ENCODE measurements at places on chromosomes 7 and 10.

- DNase-seq: peak; percentile 34
These were observed 674 bp upstream of the FRA10AC1 start for GRCh38 chr10:93703066-93703465.

- DNase-seq: no peak
These were observed 448.9 kb downstream of the PLXDC2 start for GRCh38 chr10:20265146-20265545.

- no peak for DNase-seq
These were observed 14.2 kb downstream of the SLC37A3 start for GRCh38 chr7:140383954-140384713.

- DNase-seq: no peak
These were observed 219.6 kb downstream of the PTEN start for GRCh38 chr10:88082806-88083596.

GRCh38 chr10:24862589-24862988 is 89.8 kb downstream of the PRTFDC1 start:
- DNase-seq: no peak

DNA sequence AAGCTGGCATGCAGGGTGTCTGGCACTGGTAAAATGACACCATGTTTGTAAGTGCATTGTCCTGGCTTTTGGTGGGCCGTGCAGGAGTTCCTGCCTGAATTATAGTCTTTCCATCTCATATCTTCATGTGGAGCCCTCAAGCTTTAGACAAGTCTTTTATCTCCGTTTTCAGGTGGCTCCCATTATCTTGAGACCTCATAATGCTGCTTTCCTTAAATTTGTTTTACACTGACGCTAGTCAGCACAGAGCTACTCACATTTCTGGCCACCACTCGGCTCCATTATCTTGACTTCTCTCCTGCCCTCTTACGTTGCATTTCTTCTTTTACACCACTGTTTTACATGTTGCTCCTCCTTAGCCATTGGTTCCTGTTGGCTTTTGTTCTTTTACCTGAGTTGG is 37.2 kb downstream of the LRRC4 start:
- DNase-seq: no peak

DNA sequence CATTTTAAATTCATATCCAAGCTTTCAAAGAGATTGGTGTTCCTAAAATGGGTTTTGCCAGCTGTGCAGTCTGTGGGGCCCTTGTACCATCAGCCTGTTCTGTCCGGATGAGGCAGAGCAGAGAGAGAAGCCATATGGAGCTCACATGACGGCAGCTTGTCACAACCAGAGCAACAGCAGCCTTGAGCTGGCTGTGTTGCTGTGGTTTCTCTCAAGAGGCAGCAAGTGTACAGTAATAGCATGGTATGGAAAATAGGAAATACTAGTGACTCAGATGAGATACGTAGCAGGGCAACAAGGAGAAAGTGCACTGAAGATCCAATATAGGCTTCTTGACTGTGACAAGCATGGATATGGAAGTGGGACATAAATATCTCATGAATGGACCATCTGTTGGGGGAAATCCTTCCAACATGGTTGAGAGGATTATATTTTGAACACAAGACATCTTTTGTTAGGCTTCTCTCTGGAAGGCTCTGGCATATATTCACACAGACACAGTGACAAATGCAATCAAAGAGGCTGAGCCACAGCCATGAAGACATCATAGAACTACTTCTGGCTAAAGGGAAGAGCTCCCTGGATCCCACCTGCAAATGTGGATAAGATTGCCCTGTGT is 251.0 kb upstream of the TAC1 start:
- no peak for DNase-seq

GRCh38 chr7:24848878-24849277 is 91.6 kb upstream of the GSDME start:
- DNase-seq: no peak

- no peak for DNase-seq
These were observed 23.9 kb upstream of the SMARCD3 start for GRCh38 chr7:151272405-151272804.

DNA sequence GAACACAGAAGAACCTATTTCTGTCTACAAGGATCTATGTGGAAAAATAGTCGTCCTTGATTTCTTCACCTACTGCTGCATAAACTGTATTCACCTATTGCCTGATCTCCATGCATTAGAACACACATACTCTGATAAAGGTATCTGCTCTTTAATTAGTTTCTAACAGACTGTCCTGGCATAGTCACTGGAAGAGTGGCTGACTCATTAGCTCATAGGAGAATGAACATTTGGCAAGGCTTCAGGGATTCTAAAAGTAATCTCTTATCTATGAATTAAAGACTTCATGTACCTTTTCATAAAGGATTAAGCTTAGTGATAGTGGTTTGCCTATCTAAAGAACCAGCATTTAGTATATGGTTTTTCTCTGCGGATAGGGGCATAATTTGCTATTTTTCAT is 4.1 kb downstream of the NHLRC2 start:
- no peak for DNase-seq

DNA sequence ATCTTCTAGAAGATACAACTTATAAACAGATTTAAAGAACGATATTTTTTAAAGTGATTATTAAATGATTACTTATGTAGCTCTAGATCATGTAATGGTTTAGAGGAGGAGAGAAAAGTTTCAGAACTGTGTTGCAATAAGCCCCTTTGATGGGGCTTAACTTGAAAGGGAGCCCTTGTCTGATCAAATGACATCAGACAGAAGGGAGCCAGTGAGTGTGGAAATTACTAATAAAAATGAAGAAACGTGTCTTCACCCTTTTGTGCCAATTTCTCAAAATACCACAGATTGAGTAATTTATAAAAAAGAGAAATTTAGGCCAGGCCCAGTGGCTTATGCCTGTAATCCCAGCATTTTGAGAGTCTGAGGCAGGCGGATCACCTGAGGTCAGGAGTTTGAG is 318.2 kb downstream of the EXOC4 start:
- DNase-seq: no peak

- DNase-seq: no peak
These were observed 18.8 kb downstream of the FIGNL1 start for GRCh38 chr7:50431316-50431715.

- no peak for DNase-seq
These were observed 51.7 kb downstream of the ADCY1 start for GRCh38 chr7:45625714-45626440.

- no peak for DNase-seq
These were observed 578.8 kb downstream of the NRG3 start for GRCh38 chr10:82453678-82454293.

DNA sequence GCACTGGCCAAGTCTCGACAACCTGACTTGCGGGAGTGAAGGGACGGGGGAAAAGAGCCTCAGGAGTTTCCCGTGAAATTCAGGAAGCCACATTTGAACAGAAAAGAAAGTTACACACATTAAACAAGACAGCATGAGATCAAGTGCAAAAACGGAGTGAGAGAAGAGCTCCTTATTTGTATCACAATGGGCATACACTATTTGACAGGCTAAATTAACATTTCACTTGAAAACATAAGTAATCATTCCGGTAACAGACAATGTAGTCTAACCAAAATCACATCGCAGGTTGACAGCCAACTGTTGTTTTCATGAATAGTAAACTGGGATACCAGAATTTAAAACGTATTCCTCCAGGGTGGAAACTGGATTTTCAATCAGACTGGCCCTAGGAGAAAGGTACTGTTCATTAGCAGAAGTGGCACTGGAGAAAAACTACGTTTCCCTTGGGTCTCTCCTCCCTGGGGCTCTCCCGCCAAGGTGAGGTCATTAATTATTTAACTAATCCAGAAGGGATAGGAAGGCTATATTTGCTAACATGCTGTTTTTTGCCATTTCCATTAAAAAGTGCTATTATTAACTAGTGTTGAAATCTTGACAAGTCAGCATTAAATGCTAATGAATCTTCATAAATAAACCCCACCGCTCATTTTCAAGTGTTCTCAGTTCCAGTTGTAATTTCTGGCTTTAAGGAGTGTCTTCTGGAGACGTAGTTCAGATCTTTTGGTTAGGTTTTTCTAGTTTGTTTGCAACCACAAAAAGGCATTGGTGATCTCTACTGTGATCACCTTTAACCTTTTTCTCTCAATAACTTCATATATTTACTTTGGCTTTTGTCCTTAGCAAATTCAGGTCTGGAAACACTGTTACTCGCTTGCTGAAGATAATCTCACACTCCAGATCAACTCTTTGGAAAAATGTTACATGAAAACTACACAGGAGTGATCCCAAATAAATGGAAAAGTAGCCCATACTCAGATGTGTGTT is 25.1 kb downstream of the RHEB start:
- DNase-seq: peak; percentile 63

DNA sequence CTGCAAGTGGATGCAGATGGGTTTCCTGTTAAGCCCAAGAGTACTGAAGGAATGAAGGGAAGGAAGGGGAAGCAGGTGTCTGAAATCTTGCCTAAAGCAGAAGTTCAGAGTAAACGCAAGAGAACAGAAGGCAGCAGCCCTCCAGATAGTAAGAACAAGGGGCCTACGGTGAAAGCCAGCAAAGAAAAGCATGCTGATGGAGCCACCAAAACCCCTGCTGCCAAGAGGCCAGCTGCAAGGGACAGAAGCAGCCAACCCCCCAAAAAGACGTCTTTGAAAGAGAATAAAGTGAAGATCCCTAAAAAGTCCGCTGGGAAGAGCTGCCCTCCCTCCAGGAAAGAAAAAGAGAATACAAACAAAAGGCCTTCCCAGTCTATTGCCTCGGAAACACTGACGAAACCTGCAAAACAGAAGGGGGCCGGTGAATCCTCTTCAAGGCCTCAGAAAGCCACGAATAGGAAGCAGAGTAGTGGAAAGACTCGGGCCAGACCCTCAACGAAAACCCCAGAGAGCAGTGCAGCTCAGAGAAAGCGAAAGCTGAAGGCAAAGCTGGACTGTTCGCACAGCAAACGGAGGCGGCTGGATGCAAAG is 152.5 kb downstream of the LCOR start:
- no peak for DNase-seq

DNA sequence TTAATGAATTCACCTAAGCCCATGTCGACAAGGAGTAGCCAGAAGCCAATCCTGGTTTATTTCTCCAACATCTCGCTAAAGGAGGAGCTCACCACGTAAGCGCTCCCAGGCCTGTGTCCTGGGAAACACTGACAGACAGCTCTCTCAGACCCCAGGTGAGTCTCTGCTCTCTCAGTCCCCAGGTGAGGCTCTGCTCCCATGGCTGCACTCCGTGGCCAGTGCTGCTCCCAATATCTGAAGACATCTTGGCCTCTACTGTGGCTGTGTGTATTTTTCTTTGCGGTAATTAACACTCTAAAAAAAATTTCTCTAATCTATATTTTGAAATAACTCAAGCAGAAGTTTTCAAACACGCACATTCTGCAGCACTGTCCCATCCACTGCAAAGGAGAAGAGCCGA is 564.5 kb downstream of the PTPRN2 start:
- no peak for DNase-seq

- no peak for DNase-seq
These were observed 41.3 kb downstream of the ARID5B start for GRCh38 chr10:61942604-61943461.

DNA sequence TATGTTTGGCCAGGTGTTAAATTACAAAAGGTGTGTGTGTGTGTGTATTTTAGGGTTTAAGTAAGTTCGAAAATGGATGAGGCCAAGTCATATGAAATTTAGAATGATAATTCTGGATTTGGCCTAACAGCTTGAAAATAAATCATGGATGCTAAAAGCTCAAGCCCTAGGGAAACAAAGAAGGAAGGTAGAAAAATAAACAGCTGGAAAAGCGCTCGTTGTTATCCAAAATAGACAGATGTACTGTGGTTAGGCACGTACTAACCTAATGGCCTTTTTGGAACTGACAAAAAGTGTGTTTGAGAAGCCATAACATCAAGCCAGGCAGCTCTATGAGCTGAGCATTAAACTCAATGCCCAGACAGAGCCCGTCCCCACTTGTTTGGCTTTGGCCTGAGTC is 17.5 kb upstream of the PALS2 start:
- DNase-seq: no peak

GRCh38 chr7:156472267-156472666 is 168.3 kb upstream of the RNF32 start:
- DNase-seq: no peak

GRCh38 chr7:42744746-42745145 is 167.1 kb downstream of the C7orf25 start:
- DNase-seq: no peak

GRCh38 chr10:3750006-3750816 is 34.8 kb downstream of the KLF6 start:
- DNase-seq: no peak

DNA sequence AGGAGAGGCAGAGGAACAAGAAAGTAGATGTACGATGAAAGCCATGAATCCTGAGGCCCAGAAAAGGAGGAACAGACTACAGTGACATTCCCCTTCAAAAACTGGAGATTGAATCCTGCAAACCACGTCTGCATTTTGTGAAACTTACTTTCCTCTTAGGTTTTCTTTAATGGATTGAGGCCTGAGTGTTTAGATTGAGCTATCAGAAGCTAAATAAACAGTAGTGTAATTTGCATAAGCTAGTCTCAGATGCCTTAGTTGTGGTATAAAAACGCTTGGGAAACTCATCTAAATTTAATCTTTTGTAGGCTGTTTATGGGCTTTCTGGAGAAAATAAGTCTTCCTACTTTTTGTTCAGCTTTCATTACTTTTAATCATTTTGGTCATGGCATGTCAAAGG is 94.8 kb upstream of the HDAC9 start:
- DNase-seq: no peak

GRCh38 chr10:89466599-89467035 is 52.2 kb downstream of the IFIT5 start:
- no peak for DNase-seq

GRCh38 chr7:22318376-22318775 is 38.6 kb downstream of the RAPGEF5 start:
- no peak for DNase-seq

DNA sequence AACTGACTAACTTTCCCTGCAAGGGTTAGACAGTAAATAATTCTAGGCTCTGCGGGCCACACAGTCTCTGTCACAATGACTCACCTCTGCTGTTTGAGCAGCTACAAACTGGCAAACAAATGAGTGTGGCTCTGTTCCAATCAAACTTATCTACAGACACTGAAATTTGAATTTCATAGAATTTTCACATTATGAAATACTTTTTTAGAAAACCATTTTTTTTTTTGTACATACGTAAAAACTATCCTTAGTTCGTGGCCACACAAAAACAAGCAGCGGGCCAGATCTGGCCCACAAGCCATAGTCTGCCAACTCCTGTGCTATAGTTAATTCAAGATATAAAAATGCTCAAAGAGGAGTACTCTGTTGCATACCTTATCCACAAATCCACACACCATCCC is 32.6 kb downstream of the PIP4K2A start:
- DNase-seq: no peak

DNA sequence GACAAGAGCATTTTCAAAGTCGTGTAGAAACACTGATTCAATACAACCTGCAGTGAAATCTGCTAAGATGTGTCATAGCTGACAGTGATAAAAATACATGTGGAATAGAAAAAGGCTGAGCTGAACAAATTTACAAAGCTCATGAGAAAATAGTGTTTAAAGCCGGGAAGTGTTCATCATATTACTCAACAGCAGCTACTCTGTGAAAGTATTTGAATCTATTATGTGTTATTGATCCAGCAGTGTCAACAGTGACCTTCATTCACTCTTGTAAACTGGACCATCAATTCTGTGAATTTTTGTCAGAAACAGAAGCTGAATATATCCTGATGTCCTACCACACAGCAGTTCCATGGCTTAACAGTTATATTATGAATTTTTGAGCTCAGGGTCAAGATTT is 11.6 kb downstream of the DYDC1 start:
- DNase-seq: no peak
